Prostate gland (tissue), 2 donors: ENCODE measurements at places on chromosomes 2 and 18. TPM values are rescaled to one million over a fixed set of nuclear protein-coding genes. Genes with fewer than 3 reads are reported as not detected.

GRCh38 chr2:75047189-75047991, 88.9 kb downstream of the POLE4 start:
- H3K27me3 ChIP-seq = no peaks in the 10 kb centered on the region
- no peak for DNase-seq
- no peaks in the 10 kb centered on the region for H3K36me3 ChIP-seq

DNA sequence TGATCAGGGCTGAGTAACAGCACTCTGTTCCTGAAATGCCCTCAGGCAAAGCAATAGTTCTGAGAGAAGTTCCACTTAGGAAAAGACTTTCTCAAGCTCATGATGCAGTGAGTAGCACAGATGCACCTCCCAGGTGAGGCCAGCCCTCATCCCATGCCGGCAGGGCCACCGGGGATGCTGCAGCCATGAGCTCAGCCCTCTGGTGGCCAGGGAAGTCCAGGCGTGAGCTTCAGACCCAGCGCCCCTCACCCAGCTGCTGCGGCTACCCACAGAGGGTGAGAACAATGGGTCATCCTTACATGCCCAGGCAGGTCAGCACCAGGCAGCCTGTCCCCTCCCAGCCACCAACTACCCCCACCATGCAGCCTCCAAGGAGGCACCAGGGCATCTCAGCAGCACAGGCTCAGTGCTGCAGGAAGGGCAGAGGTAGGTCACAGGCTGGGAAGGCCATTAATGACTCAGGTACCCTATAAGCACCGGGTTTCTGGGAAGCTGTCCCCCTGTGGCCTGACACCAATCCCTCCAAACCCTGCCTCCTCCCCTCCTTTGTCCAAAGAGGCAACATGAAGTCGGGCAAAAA, 50.6 kb downstream of the TTC32 start:
- no peaks in the 10 kb centered on the region for H3K4me1 ChIP-seq
- H3K27ac ChIP-seq = no peak overlapping the region
- H3K27me3 ChIP-seq = no peaks in the 10 kb centered on the region
- no peaks in the 10 kb centered on the region for H3K36me3 ChIP-seq

DNA sequence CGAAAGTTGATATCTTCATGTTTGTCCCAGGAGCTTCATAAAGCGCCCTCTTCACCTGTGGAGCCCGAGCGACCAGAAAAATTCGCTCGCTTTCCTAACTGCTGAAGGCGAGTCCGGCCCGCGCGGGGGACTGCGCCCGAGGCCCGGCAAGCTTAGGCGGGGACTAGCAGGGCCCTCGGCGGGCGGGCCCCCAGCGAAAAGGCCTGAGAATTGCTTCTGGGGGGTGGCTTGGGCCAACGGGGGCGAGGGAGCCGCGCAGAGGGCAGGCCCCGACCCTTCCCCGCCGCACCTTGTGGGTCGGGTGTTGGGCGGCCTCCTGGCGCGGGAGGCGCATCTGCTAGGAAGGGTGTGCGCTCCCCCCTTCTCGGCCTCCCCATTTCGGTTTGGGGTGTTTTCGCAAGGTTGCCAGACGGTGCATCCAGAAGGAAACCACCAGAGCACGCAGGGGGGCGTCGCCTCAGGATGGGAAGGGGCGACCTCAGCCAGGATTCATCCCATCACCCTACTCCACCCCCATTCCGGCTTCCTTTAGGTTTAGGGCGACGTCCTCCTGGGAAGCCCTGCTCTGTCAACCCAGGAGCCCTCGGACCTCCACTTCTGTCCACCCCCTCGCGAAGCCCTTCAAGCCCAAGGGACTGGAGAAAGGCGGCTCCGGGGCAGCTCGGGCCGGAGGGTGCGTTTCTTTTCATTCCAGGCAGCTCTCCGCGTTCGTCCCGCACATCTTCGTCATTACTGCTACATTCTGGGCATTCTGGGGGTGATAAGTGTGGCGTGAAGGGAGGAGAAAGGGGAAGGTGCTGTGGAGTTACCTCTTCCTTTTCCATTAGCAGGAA, 9.1 kb downstream of the SP9 start:
- H3K27me3 ChIP-seq = peaks cover 38% of the 10 kb centered on the region
- H3K27ac ChIP-seq = no peak overlapping the region
- no peak overlapping the region for H3K4me3 ChIP-seq
- no peaks in the 10 kb centered on the region for H3K4me1 ChIP-seq
- peaks cover 5% of the 10 kb centered on the region for H3K36me3 ChIP-seq

- DNase-seq = no peak
- no peak overlapping the region for H3K27ac ChIP-seq
- H3K27me3 ChIP-seq = no peaks in the 10 kb centered on the region
These were observed 92.2 kb downstream of the ALPK2 start for GRCh38 chr18:58536534-58537271.

ASTL gene
- not detected for total RNA-seq

LYG1 gene
- total RNA-seq = 0.32 TPM

CCDC141 gene
- total RNA-seq = 0.32 TPM

NGEF gene
- total RNA-seq = 19.0 TPM
